RCC 7860 (cell line): ENCODE measurements at places on chromosomes 2 and 18.
A peak's percentile ranks its signal among the peaks of the same experiment; 100 is the strongest.

DNA sequence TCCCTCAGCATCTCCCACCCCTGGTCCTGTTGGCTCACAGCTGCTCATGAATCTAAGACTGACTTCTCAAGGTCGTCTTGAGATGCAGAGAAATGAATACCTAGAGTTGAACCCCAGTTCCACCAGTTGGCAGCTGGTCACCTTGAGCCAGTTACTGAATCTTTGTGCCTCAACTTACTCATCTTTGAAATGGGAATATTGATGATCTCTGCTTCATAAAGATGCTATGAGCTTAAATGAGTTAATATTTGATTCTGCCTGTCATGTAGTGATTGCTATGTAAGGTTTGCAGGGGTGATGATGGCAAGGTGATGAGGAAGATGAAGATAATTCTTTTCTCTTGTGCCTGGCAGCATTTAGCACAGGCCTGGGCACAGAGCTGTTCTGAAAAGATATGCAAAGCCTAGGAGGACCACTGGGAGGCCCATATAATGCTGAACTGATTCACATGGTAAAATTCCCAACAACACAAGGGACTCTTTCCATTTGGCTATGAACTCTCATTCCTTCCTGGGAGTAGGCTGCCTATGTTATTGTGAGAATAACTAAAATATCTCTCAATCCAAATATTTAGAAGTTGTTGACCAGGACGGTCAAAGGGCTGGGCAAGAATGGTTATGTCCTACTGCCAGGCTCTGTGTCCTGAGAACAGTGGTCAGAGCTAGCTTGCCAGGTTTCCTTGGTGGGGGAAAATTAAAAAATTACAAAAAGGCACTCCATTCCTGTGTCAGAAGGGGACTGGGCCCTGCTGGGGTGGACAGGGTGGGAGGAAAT, 70.9 kb downstream of the APOB start:
- no peak for DNase-seq

DNA sequence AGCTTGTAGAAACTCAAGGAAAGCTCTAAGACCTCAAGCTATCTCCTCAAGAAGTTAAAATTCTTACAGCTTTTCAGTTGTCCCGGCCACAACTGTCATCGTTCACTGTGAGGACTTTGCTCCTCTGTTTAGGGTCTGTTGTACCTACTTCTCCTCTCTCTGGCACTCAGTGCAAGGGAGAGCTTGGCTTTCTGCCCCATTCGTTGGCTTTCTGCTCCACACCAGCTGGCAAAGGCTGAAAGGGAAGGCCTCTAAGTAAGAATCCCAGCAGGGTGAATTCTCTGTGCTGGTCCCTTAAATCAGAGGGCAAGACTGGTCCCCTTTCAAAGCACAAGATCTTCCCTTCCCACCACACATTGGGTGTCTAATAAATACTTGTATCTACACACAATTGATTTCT, 17.3 kb downstream of the ZBTB7C start:
- DNase-seq = no peak

- DNase-seq = no peak
Measured at GRCh38 chr18:1229634-1230033, 325.0 kb downstream of the ADCYAP1 start.

- no peak for DNase-seq
Measured at GRCh38 chr2:191643429-191643828, 34.5 kb upstream of the NABP1 start.

GRCh38 chr2:204260162-204260877, 285.0 kb upstream of the PARD3B start:
- DNase-seq = peak; percentile 31

DNA sequence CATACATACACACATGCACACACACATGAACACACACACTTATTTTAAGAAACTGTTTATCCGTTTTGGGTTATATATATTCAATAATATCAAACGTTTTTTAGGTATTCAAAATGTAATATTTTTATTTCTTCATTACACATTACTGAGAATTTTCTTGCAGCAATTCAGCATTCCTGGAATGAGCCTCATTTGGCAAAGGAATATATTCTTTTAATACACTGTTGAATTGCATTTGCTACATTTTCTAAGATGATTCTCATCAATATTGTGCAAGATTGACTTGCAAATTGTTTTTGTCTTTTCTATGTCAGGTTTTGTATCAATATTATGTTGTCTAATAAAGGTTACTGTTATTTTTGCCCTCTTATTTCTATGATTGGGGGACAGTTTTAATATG, 276.1 kb upstream of the CYP26B1 start:
- DNase-seq = no peak

DNA sequence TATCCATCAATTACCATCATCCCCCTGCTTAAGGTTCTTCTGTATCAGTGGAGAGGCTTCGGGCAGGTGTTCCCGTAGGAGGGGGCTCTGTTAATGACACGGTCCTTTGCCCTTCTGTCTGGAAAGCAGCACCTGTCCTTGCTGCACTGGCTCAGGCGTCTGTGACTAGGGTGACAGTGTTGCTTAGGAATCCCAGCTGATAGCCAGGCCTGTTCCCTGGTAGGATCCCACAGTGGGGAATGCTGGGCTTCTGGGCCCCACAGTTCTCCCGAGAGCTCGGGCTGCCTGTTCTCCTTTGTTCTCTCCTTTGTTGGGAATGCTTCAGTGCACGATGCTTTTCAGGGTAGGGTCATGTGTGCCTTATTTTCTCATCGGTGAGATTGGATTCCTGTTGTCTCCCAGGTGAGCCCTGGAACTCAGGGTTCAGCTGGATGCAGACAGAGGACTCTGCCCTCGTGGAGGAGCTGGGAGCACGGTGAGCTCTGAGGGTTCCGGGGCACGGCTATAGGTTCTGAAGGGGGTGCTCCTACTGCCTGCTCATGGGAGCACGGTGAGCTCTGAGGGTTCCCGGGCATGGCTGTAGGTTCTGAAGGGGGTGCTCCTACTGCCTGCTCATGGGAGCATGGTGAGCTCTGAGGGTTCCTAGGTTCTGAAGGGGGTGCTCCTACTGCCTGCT, 9.6 kb downstream of the SNTG2 start:
- no peak for DNase-seq

DNA sequence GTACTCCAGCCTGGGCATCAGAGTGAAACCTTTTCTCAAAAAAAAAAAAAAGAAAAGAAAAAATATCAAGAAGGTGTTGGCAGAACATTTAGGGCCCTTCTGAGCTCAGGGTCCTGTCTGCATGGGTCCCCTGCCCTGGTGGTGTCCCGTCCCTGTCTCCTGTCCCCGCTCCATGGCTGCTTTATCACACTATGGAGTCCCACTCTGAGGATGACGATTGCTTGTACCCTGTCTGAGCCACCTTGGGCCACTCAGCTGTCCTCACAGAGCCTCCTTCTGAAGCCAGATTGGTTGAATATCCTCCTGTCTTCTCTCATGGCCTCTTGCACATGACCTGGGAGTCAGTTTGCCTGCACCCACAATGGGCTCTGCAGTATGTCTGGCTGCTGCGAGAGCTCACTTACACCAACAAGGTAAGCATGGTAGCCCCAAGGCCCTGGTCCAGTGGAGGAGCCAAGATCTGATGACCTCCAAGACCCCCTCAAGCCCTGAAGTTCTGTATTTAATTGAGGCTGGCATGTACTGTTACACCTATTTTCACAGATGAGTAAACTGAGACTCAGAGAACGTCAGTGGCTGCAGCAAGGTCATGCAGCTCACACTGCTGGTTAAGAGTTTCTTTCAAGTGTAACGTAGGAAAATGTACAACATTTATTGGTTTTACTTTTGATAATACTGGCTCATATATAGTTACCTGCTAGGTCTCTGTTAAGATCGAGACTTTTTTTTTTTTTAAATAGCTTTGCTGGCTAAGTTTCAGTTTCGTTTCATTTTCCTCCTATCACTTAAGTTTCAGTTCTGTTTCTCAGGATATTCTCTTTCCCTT, 16.9 kb upstream of the ZCCHC2 start:
- DNase-seq = no peak

- no peak for DNase-seq
Measured at GRCh38 chr2:60546756-60547420, 6.6 kb downstream of the BCL11A start.
